C1 segment of cervical spinal cord (tissue), 14 donors: ENCODE measurements at places on chromosomes 5 and 9.

DNA sequence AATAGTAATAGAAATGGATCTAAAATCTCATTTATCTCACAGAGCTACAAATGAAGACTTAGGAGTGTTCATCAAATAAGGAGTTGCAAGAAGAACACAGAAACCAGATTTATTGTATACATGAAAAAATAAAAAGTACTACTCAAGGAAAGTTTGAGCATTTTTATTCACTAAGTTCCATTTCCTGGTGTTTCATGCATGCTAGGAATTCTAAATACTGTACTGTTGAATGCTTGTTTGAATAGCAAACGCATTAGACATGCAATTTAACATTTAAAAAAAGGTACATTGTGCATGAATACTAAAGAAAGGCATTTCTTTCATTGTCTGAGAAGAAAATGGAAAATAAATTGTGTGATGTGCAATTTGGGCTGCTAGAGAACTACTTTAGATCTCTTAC, 52.1 kb downstream of the C6 start:
- DNase-seq = no peak

GRCh38 chr5:174767670-174768069, 43.3 kb downstream of the MSX2 start:
- no peak for DNase-seq

- no peak for DNase-seq
Observed at GRCh38 chr5:32507738-32508434, 63.3 kb upstream of the ZFR start.

GRCh38 chr5:128498844-128499455, 39.1 kb downstream of the FBN2 start:
- no peak for DNase-seq
